ENCODE measurements at places on chromosomes 2 and 18.

DNA sequence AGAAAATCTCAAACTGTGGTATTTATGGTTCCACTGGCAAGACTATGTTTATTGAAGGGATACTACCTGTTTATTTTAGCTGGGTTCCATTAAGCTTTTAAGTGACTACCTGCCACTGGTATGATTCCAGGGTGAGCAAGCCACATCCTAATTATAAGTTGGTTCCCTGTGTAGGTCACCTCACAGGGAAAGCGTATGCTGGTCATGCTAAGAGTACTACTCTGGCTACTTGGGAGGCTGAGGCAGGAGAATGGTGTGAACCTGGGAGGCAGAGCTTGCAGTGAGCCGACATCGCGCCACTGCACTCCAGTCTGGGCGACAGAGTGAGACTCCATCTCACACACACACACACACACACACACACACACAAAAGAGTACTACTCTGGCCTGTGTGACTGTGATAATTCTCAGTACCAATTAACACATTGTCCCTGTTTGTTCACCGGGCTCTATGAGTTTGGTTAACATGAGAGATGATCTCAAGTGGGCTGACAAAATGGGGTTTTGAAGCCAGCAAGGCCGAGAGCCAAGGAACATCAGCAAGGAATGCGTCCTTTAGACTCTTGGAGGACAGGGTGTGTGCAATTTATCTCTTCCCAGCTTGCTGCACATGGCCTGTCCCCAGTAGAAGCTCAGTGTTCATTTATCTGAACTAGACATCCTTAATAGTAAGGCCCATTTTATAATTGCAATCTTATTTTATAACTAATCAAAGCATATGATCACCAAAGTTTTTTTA, 15.2 kb upstream of the ITSN2 start:
- H3K4me1 ChIP-seq = no peaks in the 10 kb centered on the region
- no peak for DNase-seq
- no peaks in the 10 kb centered on the region for H3K27me3 ChIP-seq
- no peak overlapping the region for H3K4me3 ChIP-seq
- H3K27ac ChIP-seq = no peak overlapping the region

GRCh38 chr2:134985061-134985460, 62.2 kb downstream of the MAP3K19 start:
- peaks cover 40% of the 10 kb centered on the region for H3K27me3 ChIP-seq
- H3K4me1 ChIP-seq = no peaks in the 10 kb centered on the region
- H3K4me3 ChIP-seq = no peak overlapping the region
- no peak overlapping the region for H3K27ac ChIP-seq

- no peaks in the 10 kb centered on the region for H3K27me3 ChIP-seq
- no peaks in the 10 kb centered on the region for H3K36me3 ChIP-seq
- DNase-seq = no peak
- H3K27ac ChIP-seq = no peak overlapping the region
- peaks cover 4% of the 10 kb centered on the region for H3K4me1 ChIP-seq
These were observed 119.8 kb downstream of the BCL2 start for GRCh38 chr18:63199743-63200241.

GRCh38 chr18:76844144-76844543, 21.8 kb downstream of the ZNF236 start:
- peaks cover 39% of the 10 kb centered on the region for H3K4me1 ChIP-seq
- DNase-seq = no peak
- H3K27ac ChIP-seq = no peak overlapping the region
- no peaks in the 10 kb centered on the region for H3K27me3 ChIP-seq
- peaks cover 3% of the 10 kb centered on the region for H3K36me3 ChIP-seq

GRCh38 chr18:22934789-22935188, 1.7 kb downstream of the RBBP8 start:
- H3K36me3 ChIP-seq = peaks cover 6% of the 10 kb centered on the region
- H3K4me3 ChIP-seq = peak overlapping the region; percentile 84
- no peaks in the 10 kb centered on the region for H3K27me3 ChIP-seq
- no peak overlapping the region for H3K27ac ChIP-seq

DNA sequence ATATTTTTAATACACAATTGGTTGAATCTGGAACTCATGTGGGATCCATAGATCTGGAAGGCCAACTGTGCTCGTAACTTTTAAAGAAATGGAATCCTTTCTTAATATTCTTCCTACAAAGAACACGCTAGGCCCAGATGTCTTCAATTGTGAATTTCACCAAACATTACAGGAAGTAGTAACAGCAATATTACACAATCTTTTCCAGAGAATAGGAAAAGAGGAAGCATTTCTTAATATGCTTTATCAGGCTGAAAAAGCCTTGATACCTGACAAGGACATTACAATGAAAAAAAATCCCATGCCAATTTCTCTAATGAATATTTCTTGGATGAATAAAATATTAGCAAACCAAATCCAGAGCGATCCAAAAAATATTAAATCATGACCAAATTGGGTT, 80.3 kb upstream of the HAAO start:
- no peaks in the 10 kb centered on the region for H3K27me3 ChIP-seq
- DNase-seq = no peak
- no peaks in the 10 kb centered on the region for H3K36me3 ChIP-seq
- no peak overlapping the region for H3K27ac ChIP-seq
- H3K4me3 ChIP-seq = no peak overlapping the region

GRCh38 chr2:112007493-112007892, 47.6 kb upstream of the TMEM87B start:
- no peaks in the 10 kb centered on the region for H3K36me3 ChIP-seq
- H3K27me3 ChIP-seq = peaks cover 2% of the 10 kb centered on the region
- H3K4me3 ChIP-seq = no peak overlapping the region
- no peaks in the 10 kb centered on the region for H3K4me1 ChIP-seq

GRCh38 chr2:43228321-43228751, 1.9 kb upstream of the ZFP36L2 start:
- H3K27ac ChIP-seq = peak overlapping the region; percentile 95
- H3K4me3 ChIP-seq = peak overlapping the region; percentile 65

DNA sequence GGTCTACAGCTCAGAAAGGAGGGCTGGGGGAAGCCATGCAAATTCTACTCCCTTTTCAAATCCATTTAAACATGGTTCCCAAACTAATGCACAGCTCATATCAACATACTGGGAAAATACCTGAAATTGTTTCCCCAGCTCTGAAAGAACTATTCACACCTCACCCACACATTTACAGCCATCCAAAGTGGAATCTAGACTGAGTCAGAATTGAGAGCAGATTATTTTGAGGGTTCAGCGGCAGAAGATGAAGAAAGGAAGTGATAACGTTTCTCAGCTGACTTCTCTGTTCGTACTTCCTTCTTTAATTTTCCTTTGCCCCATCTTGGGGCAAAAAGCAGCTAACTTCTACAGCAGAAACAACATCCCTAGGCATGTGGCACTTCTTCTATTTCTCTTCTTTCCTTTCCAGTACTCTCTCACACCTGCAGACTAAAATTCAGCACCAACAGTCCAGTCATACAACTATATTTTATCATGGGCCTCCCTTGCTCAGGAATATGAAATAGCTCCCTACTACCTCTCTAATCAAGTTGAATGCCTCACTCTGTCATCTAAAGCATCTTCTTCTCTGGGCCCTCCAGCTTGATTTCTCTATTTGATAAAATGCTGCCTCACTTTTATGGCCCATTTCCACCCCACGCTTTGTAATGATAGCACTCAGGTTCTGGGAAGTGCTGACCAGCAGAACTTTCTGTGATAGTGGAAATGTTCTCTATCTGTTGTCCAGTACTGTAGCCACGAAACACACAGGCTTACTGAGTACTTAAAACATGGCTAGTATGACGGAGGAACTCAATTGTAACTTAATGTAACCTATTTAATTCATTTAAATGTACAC, 35.9 kb downstream of the ARHGAP25 start:
- DNase-seq = no peak
- H3K27ac ChIP-seq = peak overlapping the region; percentile 97
- no peaks in the 10 kb centered on the region for H3K27me3 ChIP-seq
- H3K4me3 ChIP-seq = peak overlapping the region; percentile 94
- peaks cover 96% of the 10 kb centered on the region for H3K4me1 ChIP-seq

Measured in central memory CD8-positive, alpha-beta T cell (primary cell).